T1000 (cell line): ENCODE measurements at places on chromosomes 2 and 18.

- no peak for DNase-seq
These were observed 160.8 kb downstream of the BCL2 start for GRCh38 chr18:63158676-63159291.

DNA sequence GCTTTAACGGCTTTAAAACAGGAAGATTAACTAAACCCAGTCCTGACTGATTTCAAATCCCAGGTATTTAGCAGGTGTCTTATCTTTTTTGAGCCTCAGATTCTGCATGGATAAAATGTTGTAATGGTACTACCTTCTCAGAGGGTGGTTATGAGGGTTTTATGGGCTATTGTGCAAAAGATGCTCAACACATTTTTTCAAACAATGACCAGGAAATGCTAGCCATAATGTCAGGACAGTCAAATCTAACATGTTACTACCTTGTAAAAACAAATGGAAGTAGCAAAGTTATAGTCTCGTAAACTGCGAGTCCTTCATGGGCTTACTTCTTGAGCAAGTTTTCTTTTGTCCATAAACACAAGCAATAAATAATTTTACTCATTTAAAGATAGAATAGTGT is 162.1 kb upstream of the TFPI start:
- no peak for DNase-seq

- DNase-seq: no peak
These were observed 83.1 kb downstream of the UPP2 start for GRCh38 chr2:158184556-158185343.

DNA sequence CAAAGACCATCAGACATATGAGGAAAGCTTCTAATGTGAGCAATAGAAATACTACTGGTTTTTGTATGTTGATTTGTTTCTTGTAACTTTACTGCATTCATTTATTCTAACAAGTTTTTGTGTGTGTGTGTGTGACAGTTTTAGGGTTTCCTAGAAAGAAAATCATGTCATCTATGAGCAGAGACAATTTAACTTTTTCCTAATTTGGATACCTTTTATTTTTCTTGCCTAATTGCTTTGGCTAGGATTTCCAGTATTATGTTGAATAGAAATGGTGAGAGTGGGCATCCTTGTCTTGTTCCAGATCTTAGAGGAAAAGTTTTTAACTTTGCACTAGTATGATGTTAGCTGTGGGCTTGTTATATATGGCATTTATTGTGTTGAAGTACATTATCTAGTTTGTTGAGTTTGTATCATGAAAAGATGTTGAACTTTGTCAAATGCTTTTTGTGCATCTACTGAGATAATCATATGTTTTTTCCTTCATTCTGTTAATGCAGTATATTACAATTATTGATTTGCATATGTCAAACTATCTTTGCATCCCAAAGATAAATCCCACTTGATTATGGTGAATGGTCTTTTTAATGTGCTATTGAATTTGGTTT is 117.3 kb upstream of the CDC42EP3 start:
- DNase-seq: no peak

GRCh38 chr2:105893011-105893995 is 148.6 kb downstream of the NCK2 start:
- no peak for DNase-seq

- DNase-seq: peak; percentile 79
These were observed 73.1 kb upstream of the PXDN start for GRCh38 chr2:1817256-1818051.

DNA sequence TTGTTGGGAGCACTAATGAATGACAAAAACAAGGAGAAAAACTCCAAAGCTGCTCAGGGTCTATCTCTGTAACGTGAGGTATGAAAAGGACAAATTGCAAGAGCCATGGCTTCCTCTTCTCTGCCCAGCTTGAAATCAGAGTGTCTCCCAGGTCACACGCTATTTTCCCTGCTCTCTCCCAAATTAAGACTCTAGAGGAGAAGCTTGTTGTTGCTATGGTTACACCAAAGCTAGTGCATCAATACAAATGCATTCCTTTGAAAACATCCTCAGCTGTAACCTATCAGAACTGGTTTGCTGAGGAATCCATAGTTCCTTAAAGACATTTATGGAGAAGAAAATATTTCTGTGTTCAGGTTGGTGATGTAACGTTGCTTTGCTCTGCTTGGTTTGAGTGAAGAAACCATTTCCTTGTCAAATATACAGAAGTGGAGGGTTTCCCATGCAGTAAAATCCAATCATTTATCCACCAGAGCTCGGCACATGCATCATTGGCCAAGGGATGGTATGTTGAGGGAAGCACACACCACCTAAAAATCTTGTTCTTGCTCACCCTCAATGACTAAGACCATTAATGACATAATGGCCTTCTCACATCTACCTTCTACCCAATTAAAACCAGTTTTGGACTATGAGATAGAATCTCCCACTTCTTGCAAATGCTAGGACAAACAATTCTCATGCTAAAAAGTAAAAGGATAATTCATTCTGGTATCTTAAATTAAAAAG is 2135.6 kb upstream of the CELF4 start:
- no peak for DNase-seq

DNA sequence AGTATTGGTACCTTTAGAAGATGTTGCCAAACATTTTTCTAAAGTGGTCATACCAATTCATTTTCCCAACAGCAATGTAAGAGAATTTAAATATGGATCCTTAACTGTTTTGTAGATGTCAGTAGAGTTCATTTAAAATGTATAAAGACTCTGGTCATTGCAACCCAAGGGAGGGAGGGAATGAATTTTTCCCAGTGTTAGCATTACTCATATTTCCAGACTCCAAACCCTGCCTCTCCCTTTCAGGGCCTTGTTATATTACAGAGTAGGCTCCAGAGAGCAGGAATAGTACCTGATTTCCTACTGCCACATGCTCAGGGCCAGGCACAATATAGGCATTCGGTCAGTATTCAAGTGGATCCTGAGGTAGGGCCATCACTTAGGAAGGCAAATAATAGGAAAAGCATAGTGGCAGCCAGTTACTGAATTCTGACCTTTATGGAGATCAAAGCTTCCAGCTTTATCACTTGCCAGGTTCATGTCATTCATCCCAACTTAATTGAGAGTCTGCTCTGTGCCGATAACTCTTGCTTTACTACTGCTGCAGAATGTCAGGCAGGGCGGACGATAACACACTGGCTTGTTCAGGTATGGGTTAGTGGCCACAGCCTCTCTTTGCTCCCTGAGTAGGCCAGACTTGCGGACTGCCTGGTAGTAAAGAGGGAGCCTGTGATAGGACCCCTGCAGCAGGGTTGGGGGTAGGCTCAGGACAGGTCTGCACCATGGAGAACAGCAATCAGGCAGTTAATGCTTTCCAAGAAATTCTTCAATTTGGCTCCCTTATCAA is 75.3 kb downstream of the OSBPL6 start:
- DNase-seq: no peak

DNA sequence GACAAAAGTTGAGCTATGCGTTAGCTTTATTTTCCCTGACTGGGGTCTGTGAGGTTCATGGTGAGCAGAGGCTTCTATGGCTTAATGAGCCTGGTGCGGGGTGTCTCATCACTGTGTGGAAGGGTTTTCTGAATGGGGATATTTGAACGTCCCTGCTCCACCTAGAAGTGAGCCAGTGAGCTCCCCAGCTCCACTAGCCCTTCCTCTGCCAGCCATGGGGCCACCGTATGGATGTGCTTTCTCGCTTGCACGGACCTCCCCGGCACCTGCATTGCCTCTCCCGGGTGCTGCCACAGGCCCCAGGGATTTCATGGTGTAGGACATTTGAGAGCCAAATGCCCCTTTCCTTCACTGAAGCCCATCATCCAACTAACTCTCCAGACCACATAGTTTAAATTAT is 37.8 kb downstream of the CYP26B1 start:
- DNase-seq: no peak

- DNase-seq: no peak
These were observed 49.8 kb upstream of the ASB1 start for GRCh38 chr2:238376884-238377391.
